ENCODE measurements at places on chromosomes 2 and 18.

- no peak for DNase-seq
Observed at GRCh38 chr2:69269330-69269729, 117.7 kb downstream of the GFPT1 start.

GRCh38 chr2:205686783-205687640, 4.7 kb downstream of the NRP2 start:
- no peak for DNase-seq

DNA sequence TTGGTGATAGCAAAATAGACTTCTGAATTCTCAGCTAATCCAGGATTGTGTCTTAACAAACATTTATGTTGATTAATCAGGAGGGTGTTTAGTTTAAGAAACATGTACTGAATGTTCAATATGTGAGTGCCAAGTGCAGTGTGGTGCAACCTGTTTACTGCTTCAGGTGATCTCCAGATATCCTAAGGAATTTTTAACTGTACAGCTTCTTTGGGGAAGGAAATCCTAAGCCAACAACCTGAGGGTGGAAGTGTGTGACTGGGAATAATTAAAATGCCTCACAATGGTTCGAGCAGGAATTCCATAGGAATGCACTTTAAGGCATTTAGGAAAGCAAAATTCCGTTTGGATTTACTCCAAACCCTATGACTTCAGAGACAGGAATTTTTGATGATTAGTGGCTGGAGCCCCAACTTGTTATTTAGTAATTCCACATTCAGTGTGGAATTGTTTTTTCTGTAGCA, 16.4 kb downstream of the CRIM1 start:
- DNase-seq = no peak

- DNase-seq = no peak
Observed at GRCh38 chr2:37912056-37912455, 13.0 kb upstream of the RMDN2 start.

- no peak for DNase-seq
Observed at GRCh38 chr18:45250479-45250878, 364.8 kb upstream of the SLC14A2 start.
